NCI-H2081 treated with DMSO at 0.1 percent for 48 hours (cell line): ENCODE measurements at places on chromosomes 5 and 9.

GRCh38 chr5:179607160-179607931, 16.1 kb downstream of the HNRNPH1 start:
- no peak for DNase-seq

DNA sequence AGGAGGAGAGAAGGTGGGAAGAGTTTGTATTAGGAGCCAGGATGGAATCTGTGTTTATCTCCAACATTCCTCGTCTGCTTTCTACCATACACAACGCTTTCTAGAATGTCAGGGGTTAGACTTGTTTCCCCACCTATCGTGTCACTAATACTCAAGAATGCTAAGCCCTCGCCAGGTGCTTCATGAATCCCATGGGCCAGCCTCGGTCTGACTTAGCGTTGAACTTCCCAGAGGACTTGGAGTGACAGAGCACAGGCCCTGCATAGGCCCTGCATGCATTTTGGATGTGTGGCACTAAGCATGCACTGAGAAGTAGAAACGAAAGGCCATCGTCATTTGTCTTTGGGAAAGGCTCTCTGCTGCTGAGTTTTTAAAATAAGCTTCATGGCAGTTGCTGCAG, 328.7 kb downstream of the NSG2 start:
- DNase-seq = no peak

GRCh38 chr5:110735556-110735955, 3.3 kb upstream of the SLC25A46 start:
- no peak for DNase-seq

DNA sequence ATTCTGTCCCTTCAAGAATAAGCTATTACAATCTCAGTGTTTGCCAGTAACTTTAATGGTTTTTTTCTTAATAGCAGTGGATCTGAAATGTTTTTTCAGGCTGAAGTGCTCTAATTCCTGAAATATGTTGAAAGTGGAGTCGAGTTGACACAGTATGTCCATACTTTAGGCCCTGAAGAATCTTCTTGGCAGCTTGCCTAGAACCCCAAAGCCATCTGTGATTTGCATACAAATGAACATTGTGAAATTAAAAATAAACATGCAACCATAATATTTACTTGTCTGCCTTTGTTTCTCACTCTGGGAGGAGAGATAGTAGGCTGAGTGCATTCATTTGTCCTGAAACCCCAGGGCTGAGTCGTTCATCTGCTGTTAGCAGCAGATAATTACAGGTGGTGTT, 152.7 kb downstream of the ADCY2 start:
- no peak for DNase-seq

DNA sequence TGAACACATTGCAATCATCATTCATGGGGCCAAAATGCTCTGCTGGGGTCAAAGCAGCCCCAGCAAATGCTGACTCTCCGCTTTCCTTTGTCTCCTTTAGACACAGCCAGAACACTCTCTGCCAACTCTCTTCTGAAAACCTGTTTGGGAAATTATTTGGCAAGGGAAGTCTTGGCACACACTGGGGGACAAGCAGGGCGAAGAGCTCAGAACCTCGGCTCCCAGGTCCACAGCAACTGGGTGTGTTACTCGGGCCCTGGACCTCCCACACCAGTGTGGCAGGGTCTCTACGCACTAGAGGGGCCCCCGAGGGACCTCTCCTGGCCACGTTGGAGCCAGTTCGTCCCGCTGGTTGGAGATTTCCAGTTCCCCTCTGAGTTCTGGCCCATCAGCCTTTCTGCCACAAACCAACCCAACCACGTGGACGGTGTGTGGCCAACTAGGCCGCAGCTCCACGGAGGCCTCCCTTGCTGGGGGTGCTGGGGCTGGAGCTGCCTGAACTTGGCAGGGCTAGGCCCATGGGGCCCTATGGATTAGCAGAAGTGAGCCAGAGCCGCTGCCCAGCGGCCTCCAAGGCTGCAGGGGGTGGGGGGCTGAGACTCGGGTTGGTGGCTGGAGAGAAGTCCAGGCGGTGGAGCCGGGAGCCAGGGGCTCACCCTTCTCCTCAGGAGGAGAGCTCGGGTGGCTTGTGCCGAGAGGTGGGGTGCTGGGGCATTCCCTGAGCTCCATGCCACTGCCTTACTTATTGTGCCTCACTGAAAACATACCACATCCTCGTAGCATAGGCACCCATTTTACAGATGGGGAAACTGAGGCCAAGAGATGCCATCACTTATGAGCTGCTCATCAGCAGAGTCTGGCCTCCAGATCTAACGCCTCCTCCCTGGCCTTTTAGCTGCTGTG, 46.8 kb upstream of the RNU6ATAC start:
- DNase-seq = no peak

DNA sequence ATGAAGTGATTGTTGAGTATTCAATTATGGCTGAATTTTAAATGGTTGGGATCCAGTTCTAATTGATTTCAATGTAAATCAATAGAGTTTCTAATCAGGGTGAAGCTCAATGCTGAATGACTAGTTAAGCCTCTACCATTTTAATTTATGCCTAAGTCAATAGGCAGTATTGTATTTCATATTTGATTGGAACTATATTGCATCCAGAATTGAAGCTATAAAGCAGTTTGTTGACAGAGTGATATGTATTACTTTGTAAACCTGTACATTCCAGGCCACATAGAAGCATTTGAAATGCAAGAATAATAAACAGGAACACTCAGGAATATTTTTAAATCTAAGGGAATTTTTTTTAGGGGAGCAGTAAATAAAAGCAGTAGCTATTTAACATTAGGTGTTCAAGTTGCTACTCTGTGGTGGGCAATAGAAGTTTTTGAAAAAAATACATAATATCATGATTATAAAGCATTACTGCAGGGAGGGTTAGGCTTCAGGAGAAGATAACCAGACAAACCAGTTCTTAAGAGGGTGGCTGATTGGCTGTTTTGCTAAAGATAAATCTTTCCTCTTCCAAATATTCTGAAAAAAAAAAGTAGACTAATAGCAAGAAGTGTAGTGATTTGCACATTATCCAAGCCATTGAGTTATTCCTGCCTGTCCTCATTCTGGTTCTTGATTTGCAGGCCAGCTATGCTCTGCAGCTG, 492.0 kb upstream of the MEF2C start:
- peak; percentile 88 for DNase-seq

DNA sequence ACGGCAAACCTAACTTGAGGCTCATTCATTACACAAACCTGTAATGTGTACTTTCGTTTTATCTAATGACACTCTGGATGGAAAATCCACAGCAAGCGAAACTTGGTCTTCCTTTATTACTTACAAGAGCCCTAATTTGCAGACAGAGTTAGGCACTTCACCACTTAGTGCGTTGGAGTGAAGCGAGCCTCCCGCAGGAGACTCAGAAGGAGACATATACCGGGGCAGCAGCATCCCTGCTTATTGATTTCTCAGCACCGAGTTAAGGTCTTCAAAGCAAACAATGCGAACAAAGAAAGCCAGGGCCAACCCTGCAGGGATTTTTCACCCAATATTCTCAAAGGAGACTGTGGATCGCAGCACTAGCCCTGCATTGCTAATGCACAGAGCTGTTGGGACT, 28.6 kb downstream of the LSM11 start:
- DNase-seq = no peak

GRCh38 chr5:149406203-149406978, 27.3 kb upstream of the IL17B start:
- no peak for DNase-seq
